AML-193 (cell line): ENCODE measurements at places on chromosomes 5 and 9.

GRCh38 chr5:154370119-154370518 lies 75.7 kb upstream of the SAP30L start:
- DNase-seq = no peak

DNA sequence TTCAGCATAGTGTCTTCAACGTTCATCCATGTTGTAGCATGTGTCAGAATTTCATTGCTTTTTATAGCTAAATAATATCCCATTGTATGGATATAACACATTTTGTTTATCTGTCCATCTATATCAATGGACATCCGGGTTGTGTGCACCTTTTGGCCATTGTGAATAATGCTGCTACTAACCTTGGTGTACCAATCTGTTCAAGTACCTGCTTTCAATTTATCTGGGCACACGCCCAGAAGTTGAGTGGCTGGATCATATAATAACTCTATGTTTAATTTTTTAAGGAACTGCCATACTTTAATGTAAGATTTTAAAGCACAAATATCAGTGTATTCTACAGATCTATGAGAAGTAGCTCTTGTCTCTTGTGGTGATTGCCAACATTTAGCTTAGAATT lies 43.5 kb downstream of the SCAI start:
- DNase-seq = no peak

DNA sequence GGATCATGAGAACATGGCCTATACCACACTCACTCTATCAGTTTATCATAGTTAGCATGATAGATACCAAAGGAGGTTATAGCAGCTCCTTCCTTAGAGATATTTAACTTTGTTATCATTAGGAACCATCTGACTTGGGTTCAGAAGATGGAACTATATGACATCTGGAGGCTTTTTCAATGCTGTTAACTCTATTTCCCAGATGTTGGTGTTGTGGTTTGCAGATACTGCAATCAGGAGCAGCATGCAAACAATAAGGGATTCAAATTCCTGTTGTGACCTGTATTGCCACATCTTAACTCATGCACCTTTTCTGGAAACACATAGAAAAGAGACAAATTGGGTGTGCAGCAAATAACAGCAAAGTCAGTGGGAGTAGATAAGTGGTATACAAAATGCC lies 201.7 kb downstream of the NNT start:
- no peak for DNase-seq

GRCh38 chr5:147673266-147673665 lies 109.3 kb downstream of the JAKMIP2 start:
- no peak for DNase-seq

GRCh38 chr5:67807439-67807888 lies 408.1 kb upstream of the PIK3R1 start:
- DNase-seq = no peak

DNA sequence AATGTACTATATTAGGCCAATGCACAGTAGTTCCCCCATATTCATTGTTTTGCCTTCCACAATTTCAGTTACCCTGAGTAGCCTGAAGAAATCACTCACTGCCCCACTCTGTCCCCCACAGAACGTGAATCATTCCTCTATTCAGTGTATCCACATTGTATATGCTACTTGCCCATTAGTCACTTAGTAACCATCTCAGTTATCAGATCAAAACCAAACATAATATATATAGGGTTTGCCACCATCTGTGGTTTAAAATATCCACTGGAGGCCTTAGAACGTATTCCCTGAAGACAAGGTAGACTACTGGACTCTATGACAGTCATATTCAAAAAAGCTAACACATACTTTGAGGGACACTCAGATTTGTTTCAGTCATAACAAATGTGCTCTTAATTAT lies 465.7 kb upstream of the RGMB start:
- DNase-seq = no peak

GRCh38 chr5:138364576-138364975 lies 12.1 kb downstream of the KDM3B start:
- no peak for DNase-seq

DNA sequence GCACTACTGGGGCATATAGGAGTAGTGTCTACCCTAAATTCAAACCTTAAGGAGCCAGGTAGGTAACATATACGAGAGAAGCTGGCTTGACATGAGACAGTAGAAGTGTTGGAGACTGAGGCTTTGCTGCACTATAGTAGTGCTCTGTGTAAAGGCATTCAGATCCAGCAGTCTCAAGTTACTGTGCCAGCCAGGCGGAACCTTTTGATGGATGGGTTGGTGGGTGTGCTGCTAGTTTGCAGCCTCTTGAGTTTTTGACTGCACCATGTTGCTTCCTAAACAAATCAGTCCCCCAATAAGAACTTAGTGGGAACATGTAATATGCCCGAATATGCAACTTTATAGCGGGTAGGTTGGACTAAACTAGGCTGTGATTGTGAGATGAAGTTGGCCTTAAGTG lies 1.5 kb downstream of the CLTA start:
- DNase-seq = no peak

DNA sequence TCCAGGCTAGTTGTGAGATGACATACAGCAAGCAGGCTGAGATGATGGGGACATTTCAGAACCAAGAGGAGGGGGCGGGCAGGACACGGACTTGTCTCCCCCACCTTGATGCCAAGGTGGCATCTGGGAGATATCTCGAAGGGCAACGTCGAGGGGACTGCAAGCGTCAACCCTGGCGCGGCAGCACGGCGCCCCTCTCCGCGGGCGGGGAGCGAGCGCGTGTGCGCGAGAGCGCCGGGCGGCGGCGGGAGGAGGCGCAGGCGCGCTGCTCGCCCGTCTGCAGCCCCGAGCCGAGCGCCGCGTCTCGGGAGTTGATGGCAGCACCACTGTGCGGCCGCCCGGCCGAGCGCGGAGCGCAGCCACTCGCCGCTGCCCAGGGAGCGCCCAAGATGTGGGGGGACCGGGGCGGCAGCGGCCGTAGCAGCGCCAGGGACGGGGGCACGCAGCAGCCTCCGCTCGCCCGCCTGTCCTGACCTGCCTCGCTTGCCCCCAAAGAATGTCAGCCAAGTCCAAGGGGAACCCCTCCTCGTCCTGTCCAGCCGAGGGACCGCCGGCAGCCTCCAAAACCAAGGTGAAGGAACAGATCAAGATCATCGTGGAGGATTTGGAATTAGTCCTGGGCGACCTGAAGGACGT lies at the start of gene PRR16:
TSS of gene PRR16 (plus strand) at position 310 of the 636 bp plus-strand sequence.
- no peak for DNase-seq

GRCh38 chr5:173857234-173857633 lies 30.9 kb upstream of the CPEB4 start:
- DNase-seq = no peak

DNA sequence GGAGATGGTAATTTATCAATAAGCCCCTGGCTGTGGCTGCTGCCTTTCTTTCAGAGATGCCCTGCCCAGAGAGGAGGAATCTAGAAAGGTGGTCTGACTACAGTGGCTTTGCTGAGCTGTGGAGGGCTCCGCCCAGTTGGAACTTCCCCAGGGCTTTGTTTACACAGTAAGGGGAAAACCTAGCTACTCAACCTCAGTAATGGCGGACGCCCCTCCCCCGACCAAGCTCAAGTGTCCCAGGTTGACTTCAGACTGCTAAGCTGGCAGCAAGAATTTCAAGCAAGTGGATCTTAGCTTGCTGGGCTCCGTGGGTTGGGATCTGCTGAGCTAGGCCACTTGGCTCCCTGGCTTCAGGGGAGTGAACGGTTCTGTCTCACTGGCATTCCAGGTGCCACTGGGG lies 865.4 kb upstream of the ACO1 start:
- no peak for DNase-seq
